Stimulated activated CD8-positive, alpha-beta memory T cell treated with anti-CD3 and anti-CD28 coated beads, Interleukin-4, amount 100 ng/mL, for 1 hour (primary cell): ENCODE measurements at places on chromosomes 5 and 9.

- DNase-seq, result no peak
Observed at GRCh38 chr5:170751631-170752030, 31.9 kb upstream of the GABRP start.

- DNase-seq, result no peak
Observed at GRCh38 chr5:10328323-10328722, 20.6 kb upstream of the CMBL start.

DNA sequence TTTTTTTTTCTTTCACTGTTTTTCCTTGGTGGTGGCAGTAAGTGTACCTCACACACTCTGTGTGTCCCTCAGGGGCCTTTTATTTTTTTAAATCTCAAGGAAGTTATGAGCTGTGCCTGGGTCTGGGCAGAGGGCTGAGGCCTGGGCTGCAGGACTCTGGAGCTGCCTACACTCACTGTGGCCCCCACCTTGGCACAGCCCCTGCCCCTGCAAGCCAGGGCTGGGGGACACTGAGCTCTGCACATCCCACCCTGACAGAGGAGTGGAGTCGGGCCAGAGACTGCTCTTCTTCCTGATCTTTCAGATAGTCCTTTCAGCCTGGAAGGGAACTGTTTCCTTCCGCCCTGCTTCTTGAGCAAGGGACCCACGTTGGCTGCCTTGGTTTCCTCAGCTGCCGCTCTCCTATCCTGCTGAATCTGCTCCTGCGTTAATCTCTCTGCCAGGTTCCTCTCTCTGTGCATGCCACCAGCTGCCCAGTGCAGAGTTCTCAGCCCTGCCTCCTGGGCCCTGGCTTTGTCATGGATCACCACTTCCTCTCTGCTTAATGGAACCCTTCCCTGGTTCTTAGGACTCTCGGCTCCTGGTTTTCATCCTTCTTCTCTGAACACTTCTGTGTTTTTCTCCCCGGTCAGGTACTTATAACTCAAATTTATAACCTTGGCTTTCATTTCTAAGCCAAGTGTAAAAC is 502.3 kb downstream of the DIRAS2 start:
- DNase-seq, result no peak

DNA sequence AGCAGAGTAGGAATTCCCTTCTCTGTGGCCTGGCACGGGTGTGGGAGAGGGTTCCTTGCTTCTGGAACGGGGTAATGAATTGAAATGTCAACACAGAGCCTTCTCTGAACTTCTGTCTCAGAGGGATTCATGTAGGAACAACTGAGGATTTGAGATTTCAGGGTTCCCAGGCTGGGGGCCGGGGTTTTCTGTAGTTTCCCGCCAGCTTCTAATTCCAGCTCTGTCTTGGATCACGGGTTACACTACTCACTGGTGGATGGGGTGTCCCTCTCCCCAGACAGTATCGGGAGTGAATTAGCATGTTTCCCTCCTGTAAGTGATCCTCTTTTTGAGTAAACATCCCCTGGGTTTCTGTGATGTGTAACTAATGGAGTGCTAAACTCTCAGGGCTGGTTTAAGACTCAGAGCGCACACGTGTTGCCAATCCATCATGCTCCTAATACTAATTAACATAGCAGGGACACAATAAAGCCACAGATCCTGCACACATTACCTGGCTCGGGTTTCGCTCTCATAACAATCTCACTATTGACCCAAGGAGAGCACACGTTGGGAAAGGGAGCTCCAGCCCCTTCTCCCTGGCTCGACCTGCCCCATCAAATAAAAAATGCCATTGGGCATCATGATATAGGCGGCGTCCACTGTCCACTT is 18.1 kb upstream of the DMRT2 start:
- no peak for DNase-seq

DNA sequence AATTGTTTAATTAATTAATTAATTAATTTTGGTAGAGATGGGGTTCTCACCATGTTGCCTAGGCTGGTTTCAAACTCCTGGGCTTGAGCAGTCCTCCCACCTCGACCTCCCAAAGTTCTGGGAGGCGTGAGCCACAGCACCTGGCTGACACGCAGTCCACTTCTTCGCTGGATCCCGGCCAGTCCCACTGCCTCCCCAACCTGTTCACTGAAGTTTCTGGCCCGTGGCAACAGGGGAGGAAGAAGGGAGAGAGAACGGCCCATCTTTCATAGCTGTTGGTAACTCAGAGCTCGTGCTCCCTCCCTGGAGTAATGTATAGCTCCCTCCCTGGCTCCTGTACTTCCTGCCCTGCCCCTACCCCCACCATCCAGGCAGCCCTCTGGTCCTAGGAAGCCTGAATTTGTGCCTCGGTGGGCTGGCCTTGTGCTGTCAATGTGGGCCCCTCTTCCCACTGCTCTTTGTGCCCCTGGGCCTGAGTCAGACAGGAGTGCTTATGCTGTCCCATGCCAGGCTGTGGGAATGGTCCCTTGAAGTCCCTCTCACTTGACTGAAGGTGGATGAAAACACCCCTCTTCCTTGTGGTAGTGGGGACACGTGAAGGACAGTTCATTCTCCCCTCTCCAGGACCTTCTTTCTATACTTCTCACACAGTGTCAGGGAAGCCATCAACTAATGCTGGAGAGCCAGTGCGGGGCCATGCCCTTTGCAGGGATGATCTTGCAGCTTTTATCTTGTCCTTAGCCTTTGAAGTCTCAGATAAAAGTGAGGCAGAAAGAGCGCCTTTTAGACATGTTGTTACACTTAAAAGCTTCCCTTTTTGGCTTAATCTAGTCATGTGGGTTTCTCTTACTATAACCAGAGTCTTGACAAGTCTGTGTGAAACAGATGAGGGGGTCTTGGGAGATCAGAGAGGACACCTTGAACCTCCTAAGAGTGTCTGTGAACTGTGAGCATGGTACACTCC is 38.1 kb downstream of the ANGPTL2 start:
- DNase-seq, result no peak

DNA sequence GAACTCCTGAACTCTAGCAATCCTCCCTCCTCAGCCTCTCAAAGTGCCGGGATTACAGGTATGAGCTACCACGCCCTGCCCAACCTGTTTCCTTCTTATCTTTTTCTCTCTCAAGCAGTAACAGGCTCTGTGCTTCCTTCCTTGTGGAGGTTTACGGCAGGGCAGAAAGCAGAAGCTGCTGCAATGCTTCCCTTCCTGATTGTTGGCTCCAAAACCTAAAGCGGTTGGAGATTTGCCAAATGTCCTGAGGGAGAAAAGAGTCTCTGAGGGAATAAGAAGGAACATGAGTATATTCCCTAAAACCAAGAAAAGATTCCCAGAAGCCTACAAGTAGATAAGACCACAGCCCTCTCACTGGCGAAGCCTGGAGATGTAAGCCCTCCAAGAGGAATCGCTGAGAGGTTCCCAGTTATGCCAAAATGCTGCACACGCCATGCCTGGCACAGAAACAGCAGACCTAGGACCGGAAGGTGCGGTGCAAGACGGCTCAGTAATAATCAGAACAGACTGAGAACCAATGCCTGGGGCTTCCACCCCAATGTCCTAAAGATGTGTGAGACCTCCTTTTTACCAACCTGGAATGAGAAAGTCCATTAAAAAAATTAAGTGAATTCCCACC is 73.2 kb downstream of the APTX start:
- DNase-seq, result no peak

- no peak for DNase-seq
Observed at GRCh38 chr9:126806336-126806735, 1.5 kb downstream of the ZBTB43 start.

GRCh38 chr5:78661044-78661443 is 12.5 kb upstream of the LHFPL2 start:
- no peak for DNase-seq

DNA sequence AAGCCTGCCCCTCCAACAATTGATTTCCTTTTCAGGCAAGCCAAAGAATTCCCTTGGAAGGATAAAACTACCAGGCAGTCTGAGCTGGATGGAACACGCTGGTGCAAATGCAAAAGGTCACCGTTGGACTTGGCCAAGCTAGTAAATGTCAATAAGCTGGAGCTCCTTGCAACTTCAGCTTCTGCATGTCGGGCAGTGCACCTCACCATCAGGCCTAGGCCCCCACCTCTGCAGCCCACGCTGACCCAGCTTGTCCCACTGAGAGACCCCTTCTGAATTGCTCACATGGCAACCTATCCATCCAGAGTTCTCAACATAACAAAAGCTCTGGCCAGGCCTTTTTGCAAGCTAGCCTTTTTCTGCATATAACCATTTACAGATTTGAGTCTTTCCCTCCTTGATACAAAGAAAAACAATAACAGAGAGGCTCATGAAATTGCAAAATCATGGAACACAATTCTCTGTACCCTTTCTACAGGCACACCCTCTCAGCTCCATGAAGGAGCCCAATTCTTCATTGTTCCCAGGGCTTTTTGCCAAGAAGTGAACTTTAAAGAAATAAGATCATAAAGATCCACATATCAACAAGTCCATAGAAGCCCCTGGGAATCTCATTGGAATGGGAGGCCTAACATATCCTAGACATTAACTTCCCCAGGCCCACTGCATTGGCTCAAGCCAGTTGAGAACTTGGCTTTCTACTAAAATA is 123.9 kb upstream of the SLIT3 start:
- no peak for DNase-seq

DNA sequence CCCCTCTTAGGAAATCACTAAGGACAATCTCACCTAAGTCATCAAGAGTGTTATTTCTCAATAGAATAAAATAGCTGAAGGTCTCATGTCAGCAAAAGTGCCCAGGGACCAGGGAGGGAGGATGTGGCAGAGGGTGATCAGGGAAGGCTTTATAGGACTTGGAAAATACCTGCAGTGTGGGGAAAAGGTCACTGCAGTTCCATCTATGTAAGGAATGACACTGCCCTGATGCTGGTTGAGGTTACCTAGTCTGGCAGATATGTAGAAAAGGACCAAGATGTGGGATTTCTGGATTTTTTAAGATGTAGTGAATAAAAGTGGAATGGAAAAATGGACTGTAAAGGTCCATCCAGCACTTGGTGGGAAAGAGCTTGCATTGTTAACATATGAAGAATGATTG is 18.3 kb downstream of the PRDM9 start:
- no peak for DNase-seq

- no peak for DNase-seq
Observed at GRCh38 chr5:74977471-74977870, 74.9 kb downstream of the GCNT4 start.

- DNase-seq, result no peak
Observed at GRCh38 chr5:175842951-175843793, 28.2 kb upstream of the CPLX2 start.

DNA sequence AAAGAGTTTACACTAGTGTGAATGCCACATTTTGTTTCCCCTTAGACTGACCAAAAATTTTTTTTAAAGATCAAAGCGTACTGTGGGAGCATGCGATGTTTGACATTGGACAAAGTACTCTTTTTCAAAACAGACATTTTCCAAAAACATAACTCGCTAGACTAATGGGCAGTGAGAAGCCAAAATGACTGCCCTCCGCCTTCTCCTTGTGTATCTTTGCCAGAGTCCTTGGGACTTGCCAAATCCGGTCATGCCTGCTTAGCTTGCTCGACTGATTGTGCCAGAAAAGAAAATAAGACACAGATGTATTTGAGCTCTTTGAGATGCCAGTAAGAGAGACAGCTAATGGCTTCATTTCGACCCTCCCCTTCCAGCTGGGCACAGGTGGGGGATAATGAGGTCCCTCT is 157.5 kb downstream of the MAPKAP1 start:
- DNase-seq, result no peak

DNA sequence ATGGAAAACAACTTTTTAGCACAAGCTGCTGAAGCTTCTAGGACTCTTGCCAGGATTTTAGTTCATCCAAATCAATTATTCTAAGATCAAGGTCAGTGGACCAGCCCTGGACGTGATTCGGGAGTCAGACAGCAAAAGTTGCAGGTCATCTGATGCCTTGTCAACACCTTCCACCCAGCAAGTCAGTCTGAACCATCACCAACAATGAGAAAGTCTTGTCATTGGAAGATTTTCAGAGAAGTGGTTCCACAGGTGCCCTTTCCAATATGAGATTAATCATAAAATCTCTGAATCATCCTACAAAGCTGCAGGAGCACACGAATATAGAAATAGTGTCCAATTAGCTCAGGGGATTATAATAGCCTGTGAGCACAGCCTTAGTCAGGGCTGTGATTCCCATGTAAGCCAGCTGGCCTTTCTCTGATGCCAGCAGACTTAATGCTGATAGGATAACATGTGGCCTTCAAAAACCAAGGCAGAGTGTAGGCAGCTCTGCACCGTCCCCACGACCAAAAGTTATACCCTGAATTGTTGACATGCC is 445.0 kb upstream of the TRPC7 start:
- DNase-seq, result no peak

DNA sequence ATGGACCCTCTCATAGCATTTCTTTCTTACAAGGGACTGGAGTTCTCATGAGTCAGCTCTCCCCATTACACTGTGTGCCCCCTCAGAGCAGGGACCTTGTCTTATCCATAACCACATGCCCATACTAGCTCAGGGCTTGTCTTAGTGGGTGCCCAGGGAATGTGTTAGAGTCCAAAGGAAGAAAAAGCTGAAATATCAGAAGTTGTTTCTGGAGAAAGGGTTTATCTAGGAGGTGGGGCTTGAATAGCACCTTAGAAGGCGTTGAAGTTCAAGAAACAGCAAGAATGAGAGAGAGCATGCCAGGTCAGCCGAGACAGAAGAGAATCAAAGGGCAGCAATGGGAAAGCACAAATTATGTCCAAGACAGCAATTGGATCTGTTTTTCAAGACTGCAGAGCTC is 109.4 kb downstream of the TTLL11 start:
- no peak for DNase-seq

DNA sequence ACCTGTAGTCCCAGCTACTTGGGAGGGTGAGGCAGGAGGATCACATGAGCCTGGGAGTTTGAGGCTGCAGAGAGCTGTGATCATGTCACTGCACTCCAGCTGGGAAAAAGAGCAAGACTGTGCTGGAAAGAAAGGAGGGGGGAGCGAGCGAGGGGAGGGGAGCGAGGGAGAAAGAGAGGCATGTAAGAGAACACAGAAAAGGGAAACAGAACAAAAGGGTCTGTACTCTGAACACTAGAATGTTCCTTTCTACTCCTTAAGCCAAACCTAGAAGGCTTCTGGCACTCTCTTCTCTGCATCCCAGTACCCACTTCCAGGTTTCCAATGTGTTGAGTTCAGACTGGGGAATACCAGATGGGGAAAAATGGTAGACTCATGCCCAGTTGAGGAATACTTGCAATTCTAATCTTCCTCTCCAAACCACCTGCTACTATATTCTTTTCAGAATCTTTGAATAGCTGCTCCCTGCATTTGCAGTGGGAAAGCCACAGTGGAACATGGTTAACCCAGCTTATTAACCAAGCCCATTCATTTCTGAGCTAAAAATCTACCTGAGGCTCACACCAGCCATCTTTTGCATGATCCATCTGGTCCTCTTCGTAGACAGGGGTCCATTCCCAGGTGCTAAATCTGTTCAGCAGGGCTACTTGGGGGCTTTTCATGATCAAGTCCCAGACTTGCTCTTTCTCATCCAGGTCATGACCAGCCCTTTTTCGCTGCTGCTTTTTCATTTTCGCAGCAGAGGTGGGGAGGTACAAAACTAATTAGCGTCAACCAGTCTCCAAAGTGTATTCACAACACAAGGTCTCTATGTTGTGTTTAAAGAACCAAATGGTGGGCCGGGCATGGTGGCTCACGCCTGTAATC is 34.9 kb downstream of the SEMA4D start:
- no peak for DNase-seq

GRCh38 chr9:112248722-112249121 is 73.6 kb upstream of the SUSD1 start:
- DNase-seq, result no peak
